Stimulated activated CD8-positive, alpha-beta memory T cell treated with anti-CD3 and anti-CD28 coated beads, Interleukin-4, amount 100 ng/mL, for 1 hour (primary cell): ENCODE measurements at places on chromosomes 5 and 9.

- no peak for DNase-seq
Observed at GRCh38 chr5:51383131-51384121, at the start of gene ISL1. ISL1 (plus strand) TSS chr5:51383448; CDS start chr5:51383672, 224 bp downstream.

DNA sequence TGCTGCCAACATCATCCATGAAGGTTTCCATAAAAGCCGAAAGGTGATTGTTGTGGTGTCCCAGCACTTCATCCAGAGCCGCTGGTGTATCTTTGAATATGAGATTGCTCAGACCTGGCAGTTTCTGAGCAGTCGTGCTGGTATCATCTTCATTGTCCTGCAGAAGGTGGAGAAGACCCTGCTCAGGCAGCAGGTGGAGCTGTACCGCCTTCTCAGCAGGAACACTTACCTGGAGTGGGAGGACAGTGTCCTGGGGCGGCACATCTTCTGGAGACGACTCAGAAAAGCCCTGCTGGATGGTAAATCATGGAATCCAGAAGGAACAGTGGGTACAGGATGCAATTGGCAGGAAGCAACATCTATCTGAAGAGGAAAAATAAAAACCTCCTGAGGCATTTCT, 10.1 kb downstream of the TLR4 start:
- DNase-seq: no peak

GRCh38 chr5:79562351-79563246, 48.7 kb upstream of the HOMER1 start:
- no peak for DNase-seq

DNA sequence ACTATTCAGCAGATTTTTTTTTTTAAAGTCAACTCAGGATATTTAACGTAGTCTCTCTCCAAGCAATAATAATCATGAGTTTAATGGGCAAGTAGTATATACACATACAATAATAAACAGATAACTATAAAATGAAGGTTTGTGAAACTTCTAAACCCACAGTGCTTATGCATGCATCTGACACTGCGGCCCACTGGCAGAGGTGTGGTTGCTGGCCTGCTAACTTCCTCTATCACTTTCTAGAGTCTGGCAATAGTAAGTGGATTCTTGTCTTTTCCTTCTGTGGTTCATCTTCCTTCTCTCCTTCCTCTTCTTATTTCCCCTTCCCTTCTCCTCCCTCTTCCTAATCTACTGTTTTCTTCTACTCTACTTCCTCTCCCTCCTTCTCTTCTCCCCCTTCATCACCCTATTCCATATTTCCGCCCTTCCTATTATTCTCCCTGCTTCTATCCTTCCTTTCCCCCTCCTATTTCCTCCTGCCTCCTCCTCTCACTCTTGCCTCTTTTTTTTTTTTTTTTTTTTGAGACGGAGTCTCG, 18.6 kb upstream of the AGXT2 start:
- no peak for DNase-seq

DNA sequence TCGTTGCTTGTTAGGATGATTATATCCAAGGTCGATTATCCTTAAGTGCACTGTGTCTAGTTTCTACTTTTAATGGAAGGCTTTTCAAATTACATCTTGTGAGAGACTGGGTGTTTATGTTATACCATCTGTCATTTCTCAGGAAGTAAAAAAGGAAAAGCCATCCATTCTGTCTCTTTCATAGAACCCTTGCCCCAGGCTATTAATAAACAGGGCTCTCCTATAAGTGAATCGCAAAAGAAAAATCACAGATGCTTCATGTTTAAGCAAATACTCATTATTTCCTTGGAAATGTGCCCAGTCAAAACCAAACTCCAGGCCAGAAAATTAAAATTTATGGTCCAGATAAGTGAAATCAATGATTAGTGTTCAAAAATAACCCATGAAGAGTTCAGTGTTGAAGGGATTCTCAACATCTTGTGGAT, 58.1 kb downstream of the STARD4 start:
- no peak for DNase-seq

- no peak for DNase-seq
Observed at GRCh38 chr5:100790170-100790665, 112.9 kb downstream of the ST8SIA4 start.

GRCh38 chr5:167378894-167379723, 912.3 kb upstream of the WWC1 start:
- no peak for DNase-seq

DNA sequence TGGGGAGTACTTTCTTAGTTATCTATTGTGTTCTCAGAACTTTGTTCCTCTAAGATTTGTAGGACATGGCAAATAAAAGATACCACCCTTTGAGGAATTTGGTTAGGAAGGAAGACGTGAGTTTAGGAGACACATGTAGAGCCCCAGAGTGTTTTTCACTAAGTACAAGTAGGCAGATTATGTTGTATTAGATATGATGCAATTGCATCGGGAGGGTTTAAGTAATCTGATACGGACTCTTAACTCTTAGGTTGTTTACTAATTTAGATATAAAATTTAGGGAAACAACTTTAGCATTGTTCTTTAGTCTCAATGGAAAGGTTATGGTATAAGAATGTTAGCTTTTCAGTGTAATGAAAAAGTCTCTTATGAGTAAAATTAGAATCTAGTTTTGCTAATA, 84.4 kb downstream of the TRIO start:
- DNase-seq: no peak

DNA sequence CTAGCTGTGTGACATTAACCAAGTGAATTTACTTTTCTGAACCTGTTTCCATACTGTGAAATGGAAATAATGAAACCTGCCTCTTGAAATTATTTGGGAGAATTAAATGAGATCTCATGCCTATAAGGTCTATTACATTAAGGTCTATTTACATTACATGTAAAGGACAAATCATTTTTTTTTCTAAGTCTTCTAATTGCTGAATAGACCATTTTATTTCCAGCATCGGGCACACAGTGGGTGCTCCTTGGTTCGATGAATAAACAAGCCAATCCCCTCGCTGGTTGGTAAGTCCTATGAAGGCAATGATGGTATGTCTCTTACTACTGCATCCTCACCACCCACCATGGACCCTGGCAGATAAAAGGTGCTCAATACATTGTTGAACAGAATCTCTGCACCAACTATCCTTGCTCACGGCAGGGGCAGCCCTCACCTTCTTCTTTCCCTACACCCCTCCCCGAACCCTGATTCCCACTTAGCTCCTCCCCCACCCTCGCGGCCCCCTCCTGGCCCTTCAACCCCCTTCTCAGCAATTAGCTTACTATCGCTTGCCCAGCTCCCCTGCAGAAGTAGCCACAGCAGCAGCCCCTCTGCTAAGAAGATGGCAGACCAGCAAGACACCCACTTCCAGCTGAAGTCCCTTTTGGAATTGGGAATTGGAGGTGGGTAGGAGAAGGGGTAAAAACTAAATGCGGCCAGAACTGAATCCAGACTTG, 3.0 kb downstream of the PCDH1 start:
- no peak for DNase-seq

GRCh38 chr9:110844121-110844520, 175.5 kb downstream of the MUSK start:
- DNase-seq: no peak

GRCh38 chr9:1404940-1405339, 354.8 kb downstream of the DMRT2 start:
- no peak for DNase-seq

GRCh38 chr9:93569621-93570174, 6.7 kb upstream of the PHF2 start:
- no peak for DNase-seq

- no peak for DNase-seq
Observed at GRCh38 chr9:128735373-128735772, 11.4 kb upstream of the ZDHHC12 start.

- no peak for DNase-seq
Observed at GRCh38 chr5:109805883-109806282, 116.2 kb downstream of the MAN2A1 start.

DNA sequence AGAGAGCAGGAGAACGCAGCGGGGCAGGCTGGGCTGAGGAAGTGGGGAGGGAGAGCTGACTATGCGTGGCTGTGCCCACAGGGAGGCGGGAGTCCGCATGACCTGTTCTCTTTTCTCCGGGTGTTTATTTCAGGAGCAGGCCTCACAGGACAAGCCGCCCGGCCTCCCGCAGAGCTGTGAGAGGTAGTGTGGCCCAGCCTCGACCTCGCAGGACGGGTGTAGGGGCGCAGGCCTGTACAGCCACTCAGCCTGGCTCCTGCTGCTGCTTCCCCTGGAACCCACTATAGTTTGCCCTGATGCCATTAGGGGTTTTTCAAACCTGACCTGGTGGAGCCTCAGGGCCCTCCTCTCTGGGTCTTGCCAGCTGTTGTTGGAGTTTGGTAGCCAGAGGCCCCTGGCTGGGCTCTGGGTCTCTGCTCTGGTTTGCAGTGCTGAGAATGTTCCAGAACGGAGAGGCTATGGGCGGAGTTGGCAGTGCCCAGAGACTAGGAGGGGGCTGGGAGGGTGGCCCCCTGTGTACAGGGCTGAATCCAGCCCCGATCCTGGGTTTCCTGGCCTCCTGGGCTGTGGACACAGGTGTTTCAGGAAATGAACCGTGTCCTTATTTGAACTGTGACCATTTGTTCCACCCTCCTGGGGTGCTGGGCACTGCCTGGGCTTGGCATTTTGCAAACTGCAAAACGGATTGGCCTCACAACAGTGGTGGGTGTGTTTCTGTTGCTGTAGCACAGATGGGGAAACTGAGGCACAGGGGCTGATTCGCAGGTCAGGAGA, 78.8 kb downstream of the WNK2 start:
- DNase-seq: no peak

DNA sequence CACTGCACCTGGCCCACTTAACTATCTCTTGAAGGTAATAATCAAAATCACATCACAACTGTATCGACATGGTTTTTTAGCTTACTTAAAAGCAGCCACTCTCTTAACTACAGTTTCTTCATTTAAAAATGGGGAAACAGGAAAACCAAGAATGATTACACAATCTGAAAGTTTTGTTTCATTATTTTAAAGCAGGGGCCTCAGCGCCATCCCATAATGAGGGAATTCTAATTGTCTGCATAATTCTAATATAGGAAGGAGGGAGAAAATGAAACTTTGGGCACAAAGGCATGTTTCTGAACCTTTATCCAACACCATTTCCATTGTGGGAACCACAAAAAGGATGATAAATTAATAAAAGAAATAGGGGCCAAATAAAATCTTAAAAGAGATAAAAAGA, 7.6 kb downstream of the HACD4 start:
- no peak for DNase-seq

- no peak for DNase-seq
Observed at GRCh38 chr5:131381777-131382176, 117.9 kb downstream of the CDC42SE2 start.

DNA sequence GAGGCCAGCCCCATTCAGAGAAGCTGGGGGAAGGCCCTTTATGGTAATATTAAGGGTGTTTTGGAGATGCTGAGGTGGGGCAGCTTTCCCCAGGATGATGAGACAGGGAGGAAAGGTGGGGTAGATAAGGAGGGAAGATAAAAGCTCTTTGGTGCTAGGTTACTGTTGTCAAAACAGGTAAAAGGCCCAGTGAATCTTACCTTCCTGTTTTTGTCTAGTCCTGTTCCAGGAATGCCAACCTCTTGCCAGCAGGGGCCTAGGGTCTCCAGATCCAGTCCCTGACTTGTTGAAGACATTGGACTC, 797 bp upstream of the CCL27 start:
- DNase-seq: no peak

DNA sequence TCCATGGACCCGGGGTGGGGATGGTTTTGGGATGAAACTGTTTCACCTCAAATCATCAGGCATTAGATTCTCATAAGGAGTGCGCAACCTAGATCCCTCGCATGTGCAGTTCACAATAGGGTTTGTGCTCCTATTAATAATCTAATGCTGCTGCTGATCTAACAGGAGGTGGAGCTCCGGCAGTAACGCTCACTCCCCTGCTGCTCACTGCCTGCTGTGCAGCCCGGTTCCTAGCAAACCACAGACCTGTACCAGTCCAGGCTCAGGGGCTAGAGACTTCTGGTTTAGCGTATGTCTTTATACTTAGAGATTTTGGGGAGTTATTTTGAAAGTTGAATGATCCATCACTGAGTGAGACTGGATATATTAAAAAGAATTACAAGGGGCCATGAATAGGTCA, 50.2 kb downstream of the RICTOR start:
- DNase-seq: no peak

DNA sequence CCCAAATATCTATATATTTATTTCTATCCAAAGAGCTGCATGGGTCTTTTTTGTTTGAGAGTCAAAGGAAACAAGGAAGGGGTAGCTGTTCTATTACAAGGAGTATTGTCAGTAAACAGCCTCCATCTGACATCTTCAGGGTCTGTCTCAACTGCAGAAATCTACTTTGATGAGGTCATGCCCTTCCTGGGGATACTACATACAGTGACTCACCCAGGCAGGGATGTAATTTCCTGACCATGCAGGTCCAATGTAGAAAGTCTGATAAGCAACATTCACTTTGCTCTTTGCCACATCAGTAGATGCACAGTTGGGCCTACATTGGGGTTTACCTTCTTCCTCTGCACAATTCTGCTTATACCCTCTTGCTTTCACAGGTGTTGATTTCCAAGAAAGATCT, 165.5 kb downstream of the TLR4 start:
- no peak for DNase-seq

DNA sequence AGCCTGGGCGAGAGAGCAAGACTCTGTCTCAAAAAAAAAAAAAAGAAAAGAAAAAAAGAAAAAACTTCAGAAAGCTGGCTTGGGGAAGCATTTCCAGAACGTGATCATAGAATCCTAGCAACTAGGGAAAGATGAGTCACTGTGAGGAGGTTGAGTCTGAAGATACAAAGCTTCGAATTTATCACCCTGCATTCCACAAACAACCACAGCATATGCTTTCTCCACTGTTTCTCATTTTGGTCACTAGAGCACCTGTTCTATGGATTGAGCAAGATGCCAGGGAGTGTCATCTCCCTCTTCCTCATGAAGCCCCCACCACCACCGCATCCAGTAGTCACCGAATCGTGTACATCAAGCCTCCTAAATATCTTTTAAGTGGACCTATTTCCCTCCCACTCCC, 37.9 kb downstream of the SEMA5A start:
- DNase-seq: no peak

DNA sequence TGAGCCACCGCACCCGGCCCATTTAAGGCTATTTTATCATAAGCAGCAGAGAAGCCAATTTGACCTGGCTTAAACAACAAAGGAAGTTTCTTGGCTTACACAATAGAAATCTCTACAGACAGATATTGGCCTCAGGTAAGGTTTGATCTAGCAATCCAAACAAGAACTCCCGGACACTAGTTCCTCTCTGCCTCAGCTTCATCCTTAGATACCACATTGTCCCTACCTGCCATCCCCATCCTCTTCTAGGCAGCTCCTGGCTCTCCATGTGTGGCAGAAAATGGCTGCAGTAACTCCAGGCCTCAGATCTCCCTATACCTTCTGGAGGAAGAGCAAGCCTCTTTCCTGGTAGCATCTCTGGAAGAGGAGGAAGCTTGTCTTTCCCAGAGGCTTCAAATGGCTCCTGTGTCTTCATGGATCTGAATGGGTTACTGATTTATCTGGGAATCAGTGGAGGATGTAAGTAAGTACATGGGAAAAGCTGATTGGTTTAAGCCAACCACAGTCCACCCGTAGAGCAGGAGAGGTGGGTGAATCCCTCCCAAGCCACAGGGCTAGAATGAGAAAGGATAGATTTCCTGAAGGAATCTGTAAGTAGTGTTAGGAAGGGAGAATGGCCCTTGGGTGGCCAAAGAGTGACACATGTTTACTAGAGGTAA, 26.7 kb upstream of the AOPEP start:
- no peak for DNase-seq
